ENCODE measurements at places on chromosomes 1 and 21.

- no peak for DNase-seq
These were observed 95.9 kb downstream of the PLD5 start for GRCh38 chr1:242428399-242429190.

GRCh38 chr1:215083383-215083961 lies 935 bp downstream of the KCNK2 start:
- DNase-seq: peak; percentile 71

GRCh38 chr21:41435706-41436105 lies 9.7 kb downstream of the MX1 start:
- DNase-seq: no peak

DNA sequence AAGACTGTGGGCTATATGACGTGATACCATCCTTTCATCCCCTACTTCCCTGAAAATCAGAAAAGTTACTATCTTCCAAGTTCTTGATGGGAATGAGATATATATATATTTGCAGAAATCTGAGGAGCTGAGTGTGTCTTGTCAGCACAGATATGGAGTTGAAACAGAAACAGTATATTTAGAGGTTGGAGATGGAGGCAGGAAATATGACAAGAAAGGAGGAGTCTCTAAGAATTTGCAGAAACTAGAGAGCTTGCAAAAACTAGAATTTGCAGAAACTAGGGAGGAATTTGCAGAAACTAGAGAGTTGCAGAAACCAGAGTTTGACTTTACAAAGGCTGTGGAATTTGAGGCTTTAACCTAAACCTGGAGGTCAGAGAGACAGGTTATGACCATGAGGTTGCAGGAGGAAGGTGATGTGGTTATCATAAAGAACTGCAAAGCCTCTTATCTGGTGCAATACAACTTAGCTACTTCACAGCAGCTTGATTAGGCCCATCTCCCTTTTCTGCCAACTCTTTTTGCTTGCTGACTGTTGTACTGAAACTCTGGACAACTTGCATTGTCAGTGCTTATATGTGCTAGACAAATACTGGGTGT lies 22.3 kb downstream of the XCL2 start:
- DNase-seq: no peak

- peak; percentile 67 for DNase-seq
These were observed 7.4 kb downstream of the SEMA4A start for GRCh38 chr1:156160743-156161171.

- no peak for DNase-seq
These were observed 103.1 kb upstream of the CSF3R start for GRCh38 chr1:36585569-36586548.

DNA sequence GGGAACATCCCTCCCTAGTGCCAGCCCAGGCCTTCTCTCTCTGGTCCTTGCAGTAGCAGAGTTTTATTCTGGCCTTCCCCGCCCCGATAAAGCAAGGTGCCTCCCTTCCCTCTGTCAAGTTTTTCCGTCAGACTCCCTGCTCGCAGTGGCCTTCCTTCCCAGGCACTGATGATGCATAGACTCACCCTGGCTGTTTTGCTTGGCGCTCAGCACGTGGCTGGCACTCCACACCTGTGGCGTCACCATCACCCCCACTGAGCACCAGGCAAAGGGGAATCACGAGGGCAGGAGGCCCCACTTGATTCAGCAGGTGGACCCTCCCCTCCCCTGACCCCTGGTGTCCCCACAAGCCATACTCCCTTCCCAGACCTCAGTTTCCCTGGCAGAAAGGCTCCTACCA lies 7.4 kb downstream of the SLC26A9 start:
- DNase-seq: no peak

DNA sequence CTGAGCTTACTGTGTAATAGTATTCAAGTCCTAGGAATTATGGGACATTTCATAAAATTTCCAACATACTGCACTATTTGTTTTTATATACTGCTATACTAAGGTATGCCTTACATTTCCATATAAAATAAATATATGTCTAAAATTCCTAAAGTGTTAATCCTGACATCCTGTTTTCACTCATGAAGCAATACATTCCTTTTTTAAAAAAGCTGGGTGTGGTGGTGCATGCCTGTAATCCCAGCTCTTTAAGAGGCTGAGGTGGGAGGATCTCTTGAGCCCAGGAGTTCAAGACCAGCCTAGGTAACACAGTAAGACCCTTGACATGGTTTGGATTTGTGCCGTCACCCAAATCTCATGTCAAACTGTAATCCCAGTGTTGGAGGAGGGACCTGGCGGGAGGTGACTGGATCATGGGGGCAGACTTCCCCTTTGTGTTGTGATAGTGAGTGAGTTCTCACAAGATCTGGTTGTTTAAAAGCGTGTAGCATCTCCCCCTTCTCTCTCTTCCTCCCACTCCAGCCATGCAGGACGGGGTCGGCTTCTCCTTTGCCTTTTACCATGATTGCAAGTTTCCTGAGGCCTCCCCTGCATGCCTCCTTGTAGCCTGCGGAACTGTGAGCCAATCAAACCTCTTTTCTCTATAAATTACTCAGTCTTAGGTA lies 5.8 kb downstream of the CDC42BPA start:
- no peak for DNase-seq

DNA sequence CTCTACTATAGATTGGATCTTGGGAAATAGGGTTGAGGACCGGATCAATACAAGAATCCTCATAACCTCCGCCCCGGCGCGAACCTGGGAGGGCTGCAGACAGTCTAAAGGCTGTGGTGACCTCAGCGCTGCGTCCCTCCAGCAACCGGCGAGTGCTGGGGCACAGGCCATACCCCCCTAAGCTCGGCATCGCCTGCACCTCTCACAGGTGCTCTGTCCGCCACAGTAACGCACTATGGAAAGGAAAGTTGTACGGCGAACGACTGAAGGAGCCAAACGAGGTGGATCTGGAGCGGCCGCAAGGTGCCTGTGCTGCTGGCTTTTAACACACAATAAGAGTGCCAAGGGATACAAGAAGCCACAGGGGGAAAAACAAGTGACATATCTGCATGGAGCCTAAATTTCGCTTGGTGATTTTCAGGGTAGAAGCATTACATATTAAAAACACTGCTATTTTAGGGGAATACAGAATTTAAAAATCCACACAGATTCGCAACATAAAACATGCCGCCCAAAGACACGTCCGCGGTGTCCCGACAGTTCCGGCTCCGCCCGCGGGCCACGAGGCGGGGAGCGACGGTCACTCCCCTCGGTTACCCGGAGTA lies 1.4 kb upstream of the RBM15 start:
- DNase-seq: no peak

- DNase-seq: no peak
These were observed 390.0 kb downstream of the CAMTA1 start for GRCh38 chr1:7174980-7175906.

DNA sequence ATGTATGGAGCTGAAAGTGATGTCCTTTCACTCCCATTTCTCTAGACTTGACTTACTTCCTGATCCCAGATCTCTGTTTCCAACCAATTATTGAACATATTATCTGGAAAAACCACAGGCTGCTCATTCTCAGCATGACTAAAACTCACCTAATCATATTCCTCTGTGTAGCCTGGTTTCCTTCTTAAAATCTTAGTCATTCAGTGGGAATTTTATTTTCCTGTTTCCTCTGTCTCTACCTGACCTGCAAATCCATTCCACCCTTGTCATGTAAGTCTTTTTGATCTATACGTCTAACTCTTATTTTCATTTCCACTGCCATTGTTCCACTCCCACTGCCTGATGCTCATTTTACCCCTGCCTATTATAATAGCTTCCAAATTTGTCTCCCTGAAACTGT lies 67.9 kb upstream of the APOBEC4 start:
- no peak for DNase-seq

- no peak for DNase-seq
These were observed 13.1 kb downstream of the ACBD6 start for GRCh38 chr1:180489313-180489712.

DNA sequence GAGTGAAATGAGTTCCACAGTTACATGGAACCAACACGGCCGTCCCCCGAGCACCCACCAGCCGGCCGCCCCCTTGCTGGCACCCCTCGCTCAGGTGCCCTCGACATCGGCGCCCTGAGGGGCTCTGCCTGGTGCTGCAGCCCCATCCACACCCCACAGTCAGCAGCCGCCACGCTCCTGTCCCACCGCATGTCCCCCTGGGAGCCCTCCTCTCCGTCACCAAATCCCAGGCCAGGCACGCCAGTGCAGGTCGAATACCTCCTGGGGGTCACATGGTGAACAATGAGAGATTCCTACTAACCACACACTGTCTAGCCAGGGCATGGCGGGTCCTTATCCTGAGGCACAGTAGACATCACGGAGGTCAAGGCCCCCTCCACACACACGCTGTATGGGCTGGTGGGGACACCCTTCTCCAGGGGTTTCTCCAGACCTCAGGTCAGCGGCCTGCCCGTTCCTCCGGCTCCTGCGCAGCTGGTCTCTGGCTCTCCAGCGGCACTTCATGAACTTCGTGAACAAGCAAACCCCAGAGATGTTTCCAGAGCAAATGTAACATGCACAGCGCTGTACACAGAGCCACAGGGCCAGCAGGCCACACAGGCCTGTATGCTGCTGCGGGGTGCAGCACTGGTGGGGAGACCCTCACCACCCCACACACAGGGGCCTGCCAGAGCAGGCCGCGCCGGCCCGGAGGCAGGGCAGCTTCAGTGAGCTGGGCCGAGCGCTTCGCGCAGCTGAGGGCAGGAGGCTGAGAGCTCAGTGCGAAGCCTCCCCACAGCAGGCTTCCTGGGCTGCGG lies 21.8 kb downstream of the POFUT2 start:
- no peak for DNase-seq

- no peak for DNase-seq
These were observed 28.5 kb upstream of the SERBP1 start for GRCh38 chr1:67458663-67459062.

DNA sequence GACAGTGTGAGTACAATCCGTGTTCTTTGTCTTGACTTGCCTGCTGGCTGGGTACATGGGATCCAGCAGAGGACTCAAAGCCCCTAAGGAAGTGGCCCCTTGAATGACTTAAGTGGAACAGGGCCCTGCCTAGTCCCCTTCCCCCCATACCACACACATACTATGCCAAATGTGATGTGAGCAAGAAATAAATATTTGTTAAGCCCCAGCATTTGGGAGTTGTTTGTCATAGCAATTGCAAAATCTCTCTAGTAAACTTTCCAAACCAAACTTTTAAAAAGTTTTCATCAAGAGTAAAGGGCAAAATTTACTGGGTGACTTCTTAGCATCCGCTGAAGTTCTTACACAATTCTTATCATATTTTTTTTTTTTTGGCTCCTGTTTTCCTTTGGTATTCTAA lies 32.5 kb upstream of the CACHD1 start:
- DNase-seq: peak; percentile 8

- DNase-seq: no peak
These were observed 62.8 kb upstream of the DPH5 start for GRCh38 chr1:101088431-101088830.

DNA sequence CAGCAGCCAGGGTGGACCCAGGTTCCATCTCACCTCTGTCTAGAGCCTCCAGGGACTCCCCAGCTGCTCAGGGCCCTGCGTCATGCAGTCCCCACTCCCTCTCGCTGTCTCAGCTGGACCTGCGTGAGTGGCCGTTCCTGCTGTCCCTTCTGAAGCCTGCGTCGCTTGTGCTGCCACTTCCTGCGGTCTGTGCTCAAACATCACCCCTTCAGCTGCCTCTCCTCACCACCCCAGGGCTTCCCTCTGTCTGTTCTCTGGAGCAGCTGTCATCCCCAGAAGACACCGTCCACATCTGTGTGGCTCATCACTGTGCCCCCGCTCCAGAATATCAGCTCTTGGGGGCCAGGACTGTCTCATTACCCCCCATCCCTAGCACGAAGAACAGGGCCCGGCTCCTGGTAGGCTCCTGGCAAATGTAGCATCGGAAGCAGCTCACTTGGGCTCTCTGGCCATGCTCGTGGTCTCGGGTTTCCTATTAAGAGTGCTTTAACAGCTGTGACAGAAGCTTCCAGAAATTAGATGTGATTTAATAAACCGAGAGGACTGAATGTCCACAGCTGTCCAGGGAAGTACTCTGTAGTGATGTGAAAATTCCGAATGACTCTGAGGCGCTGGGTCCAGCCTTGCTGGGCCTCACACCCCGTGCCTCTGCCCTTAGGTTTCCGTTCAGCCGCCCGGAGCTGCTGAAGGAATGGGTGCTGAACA lies 3.3 kb downstream of the THAP3 start:
- DNase-seq: no peak

GRCh38 chr1:246020211-246020954 lies 486.7 kb downstream of the SMYD3 start:
- peak; percentile 31 for DNase-seq

GRCh38 chr1:115697619-115698018 lies 55.8 kb downstream of the VANGL1 start:
- no peak for DNase-seq

- peak; percentile 89 for DNase-seq
These were observed 65.5 kb downstream of the NID1 start for GRCh38 chr1:235999259-235999925.

DNA sequence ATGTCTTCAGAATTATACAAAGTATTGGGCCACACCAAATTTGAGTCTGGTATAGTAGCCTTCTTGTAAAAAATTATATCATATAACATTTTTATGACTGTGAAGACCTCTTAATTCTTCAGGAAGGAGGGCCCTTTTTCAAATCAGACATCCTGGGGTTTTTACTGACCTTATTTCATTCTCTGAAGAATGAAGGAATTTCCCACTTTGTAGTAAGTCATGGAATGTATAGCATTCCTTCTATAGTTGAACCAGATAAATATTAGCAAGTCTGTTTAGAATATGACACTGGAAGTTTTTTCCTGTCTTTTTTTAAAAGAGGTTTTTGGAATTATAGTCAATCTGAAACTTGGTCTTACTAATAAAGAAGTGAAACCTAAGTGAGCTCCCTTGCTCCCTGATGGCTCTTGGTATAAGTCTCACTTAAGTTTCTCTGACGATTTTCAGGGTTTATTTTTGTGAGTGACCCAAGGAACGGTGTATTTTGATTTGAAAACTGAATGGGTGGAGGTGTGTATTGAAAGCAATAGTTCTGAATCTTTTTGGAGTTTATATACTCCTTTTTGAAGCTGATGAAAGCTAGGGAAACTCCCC lies 23.7 kb downstream of the SNX27 start:
- DNase-seq: no peak

DNA sequence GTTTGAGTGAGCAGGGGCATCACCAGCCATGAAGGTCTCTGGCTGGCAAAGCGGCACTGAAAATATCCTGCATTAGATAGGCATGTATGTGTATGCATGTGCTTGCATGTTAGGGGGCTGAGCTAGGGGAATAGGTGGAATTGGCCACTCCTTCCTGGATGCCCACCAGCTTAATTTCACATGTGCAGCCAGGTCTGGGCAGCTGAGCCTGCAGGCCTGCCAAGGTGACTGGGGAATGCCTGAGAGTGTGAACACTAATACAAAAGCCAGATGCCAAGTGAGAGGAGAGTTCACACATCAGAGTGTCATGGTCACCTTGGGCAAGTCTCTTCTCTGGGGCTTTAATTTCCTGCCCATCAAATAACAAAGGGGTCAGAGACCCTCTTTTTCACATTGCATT lies 155.9 kb downstream of the HIVEP3 start:
- DNase-seq: no peak

GRCh38 chr1:230509281-230509977 lies 83.3 kb upstream of the PGBD5 start:
- peak; percentile 91 for DNase-seq

DNA sequence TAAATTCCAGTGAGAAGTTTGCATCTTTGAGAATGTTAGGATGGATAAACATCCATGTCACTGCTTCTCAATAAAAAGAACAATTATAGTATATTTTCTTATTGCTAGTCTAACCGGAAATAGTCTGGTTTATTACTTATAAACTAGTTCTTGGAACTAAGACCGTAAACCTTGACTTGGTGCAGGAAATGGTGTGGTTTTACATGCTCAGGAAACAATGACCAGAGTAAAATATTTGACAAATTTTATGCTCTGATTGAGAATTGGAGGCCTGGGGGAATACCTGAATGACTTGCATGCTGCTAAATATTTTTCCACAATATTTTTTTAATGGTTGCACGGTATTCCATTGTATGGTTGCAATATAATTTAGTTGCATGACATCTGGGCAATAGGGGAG lies 76.3 kb downstream of the XCL2 start:
- DNase-seq: no peak

All from AG10803 (cell line).